ENCODE measurements at places on chromosomes 11 and 22.

GRCh38 chr11:69703768-69704507 is at the start of gene FGF19:
Gene FGF19 (minus strand): TSS chr11:69704022. CDS start chr11:69703876, 146 bp downstream.
- no peak for DNase-seq

GRCh38 chr11:72856551-72857345 is 42.5 kb downstream of the ATG16L2 start:
- no peak for DNase-seq

DNA sequence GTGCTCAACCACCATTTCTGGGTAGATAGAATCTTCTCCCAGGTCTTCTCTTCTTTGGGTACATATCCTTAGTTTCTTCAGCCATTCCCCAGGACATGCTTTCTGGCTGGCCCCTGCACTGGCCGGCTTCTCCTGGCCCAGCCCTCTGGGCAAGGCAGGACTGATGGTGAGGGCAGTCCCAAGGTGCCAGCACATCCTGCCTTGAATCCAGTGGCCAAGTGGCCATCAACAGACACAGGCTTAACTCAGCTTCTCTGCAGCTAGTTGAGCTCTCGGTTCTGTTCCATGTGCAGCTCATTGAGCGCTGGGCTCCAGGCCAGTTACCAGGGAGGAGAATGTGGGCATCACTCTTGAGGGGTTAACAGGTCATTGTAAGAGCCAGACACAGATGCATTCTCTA is 17.6 kb downstream of the SMIM38 start:
- no peak for DNase-seq

GRCh38 chr22:26610996-26611395 is 6.8 kb downstream of the CRYBB1 start:
- DNase-seq, result no peak

GRCh38 chr22:37931893-37932389 is 21.5 kb downstream of the C22orf23 start:
- DNase-seq, result no peak

DNA sequence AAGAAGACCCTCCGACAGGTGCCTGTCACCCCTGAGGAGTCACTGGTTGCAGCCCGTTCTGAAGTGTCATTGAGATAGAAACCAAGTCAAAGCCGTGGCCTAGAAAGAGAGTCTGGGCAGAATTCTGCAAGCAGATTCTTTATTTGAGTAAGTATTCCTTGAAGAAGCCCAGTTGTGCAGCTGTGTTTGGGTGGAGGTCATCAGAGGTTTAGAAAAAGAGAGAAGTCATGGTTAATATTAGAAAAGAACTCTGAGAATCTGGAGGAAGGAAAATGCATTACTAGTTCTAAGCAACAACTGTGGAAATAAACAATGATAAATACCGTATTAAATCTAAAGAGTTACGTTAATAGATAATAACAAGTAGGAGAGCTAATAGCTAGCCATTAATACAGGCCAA is 118.8 kb upstream of the KIRREL3 start:
- DNase-seq, result no peak
